ENCODE measurements at places on chromosomes 7 and 10. TPM values are rescaled to one million over a fixed set of nuclear protein-coding genes. Genes with fewer than 3 reads are reported as not detected.

- no peak for ATAC-seq
Observed at GRCh38 chr10:125992254-125992653, 95.9 kb downstream of the FANK1 start.

- ATAC-seq, result no peak
Observed at GRCh38 chr10:25768167-25768566, 165.9 kb upstream of the MYO3A start.

GRCh38 chr7:152871005-152871677 lies 111.6 kb downstream of the ACTR3B start:
- no peak for ATAC-seq

- ATAC-seq, result no peak
Observed at GRCh38 chr7:44154703-44155102, 13.6 kb upstream of the MYL7 start.

DNA sequence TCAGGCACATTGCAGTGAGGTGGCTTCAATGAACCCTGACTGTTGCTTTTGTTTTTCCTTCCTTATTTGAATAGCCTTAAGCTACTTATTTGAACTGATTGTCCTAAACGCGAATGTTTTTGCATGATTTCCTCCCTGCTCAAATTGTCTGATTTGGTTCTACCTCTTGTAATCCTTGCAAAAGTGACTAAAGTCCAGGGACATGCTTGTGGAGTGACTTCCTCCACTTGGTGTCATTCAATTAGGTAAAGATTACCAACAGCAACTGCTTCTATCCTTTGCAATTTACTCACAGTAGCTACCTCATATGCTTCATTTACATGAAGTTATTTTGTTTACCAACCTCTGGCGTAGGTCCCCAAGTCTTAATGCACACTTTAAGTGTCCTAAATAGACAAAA lies 295.9 kb upstream of the TMEM229A start:
- ATAC-seq, result no peak

ZC3HAV1L gene
- total RNA-seq, result 6.3 TPM

ODAD2 gene
- total RNA-seq, result 0.16 TPM

SRRM3 gene
- total RNA-seq, result 6.2 TPM

AKR1E2 gene
- 1.3 TPM for total RNA-seq

ZPBP gene
- not detected for total RNA-seq

PNLIPRP1 gene
- not detected for total RNA-seq

DKK1 gene
- total RNA-seq, result 1.6 TPM

PRSS2 gene
- not detected for total RNA-seq

All from esophagus mucosa (tissue), 1 donor.